ENCODE measurements at places on chromosomes 2 and 18.

DNA sequence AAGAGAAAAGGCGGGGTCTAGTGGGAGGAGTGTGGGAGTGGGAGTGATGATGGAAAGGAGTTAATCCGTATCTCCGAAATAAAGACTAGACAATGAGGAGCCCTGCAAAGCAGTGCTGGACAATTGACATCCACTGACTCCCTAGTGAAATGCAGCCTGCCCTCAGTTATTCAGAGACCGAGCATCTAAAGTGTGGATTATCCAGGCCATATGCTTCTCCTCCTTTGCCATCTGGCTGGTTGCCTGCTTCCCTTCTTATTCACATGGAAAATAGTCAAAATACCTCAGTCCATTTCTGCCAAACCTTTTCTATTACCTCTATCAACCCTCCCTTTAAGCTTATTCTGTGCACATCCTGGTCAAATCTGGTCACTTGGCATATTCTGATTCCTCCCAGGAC lies 288.8 kb upstream of the SIX3 start:
- DNase-seq = no peak

- DNase-seq = no peak
These were observed 126.7 kb upstream of the TMEM200C start for GRCh38 chr18:6022074-6022444.

DNA sequence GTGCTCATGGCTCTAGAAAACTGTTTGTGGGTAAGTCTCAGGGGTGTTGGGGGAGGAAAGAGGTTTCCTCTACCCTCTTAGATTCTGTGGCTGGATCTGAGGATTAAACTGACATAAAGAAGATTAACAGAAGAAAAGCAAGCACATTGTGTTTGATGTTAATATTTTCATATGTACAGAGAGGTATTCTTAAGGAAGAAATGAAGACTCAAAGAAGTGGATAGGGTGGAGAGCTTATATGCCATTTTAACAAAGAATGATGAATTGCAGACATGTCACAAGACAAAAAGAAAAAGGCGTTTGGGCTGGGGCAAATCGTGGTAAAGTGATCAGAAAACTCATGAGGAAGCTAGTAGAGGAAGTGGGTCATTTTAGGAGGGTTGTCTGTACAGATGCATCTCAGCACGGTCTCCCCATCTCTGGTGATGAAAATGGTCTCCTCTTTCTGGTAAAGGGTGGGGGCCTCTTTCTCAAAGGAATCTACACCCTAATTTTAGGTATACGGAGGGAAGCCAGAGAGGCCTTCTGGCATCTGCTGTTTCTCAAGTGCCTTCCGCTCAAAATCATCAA lies 17.8 kb downstream of the FAM110C start:
- no peak for DNase-seq

DNA sequence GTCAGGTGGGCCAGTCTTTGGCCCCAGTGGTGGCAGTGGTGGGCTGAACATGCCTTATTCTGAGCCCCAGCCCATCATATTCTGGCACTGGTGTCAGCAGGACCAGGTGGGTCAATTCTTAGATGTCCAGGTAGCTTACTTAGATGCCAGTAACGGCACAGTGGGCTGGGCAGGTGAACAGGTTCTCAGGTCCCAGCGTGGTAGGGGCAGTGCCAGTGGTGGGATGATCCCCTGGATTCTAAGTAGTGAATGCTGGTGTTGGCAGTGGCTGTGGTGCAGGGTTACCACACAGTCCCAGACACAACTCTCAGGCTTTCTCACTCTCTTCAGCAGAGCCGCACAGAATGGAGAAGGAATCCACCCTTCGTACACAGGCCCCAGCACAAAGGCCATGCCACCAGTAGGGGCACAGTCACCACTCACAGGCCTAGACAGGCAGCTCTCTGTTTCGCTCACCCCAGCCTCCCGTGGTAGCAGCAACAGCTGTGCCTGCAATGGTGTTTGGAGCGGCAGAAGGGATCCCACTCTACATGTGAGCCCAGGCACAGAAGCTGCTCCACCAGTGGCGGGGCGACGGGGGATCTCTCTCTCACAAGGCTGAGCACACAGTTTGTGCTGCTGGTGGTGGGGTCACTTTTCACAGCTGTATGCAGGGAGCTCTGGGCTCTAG lies 97.3 kb downstream of the ANKRD12 start:
- DNase-seq = no peak

- no peak for DNase-seq
These were observed 85.3 kb upstream of the SULT1C3 start for GRCh38 chr2:108154366-108155061.

Data from stimulated activated CD8-positive, alpha-beta memory T cell treated with anti-CD3 and anti-CD28 coated beads, Interleukin-2, amount 100 ng/mL, for 1 hour (primary cell).